ENCODE measurements at places on chromosomes 7 and 10. TPM values are rescaled to one million over a fixed set of nuclear protein-coding genes. Genes with fewer than 3 reads are reported as not detected.

RSPH10B gene
- total RNA-seq = not detected

EVX1 gene
- total RNA-seq = not detected

SPDYE16 gene
- total RNA-seq = not detected

RSPH10B2 gene
- total RNA-seq = not detected

GNGT1 gene
- not detected for total RNA-seq

SMO gene
- 32.0 TPM for total RNA-seq

NODAL gene
- total RNA-seq = not detected

TUBB8 gene
- total RNA-seq = not detected

Data from epithelial cell of alveolus of lung (primary cell).